Activated CD4-positive, alpha-beta T cell treated with anti-CD3 and anti-CD28 coated beads, Interleukin-2, amount 50 U/mL, for 48 hours (primary cell): ENCODE measurements at places on chromosomes 5 and 9.

DNA sequence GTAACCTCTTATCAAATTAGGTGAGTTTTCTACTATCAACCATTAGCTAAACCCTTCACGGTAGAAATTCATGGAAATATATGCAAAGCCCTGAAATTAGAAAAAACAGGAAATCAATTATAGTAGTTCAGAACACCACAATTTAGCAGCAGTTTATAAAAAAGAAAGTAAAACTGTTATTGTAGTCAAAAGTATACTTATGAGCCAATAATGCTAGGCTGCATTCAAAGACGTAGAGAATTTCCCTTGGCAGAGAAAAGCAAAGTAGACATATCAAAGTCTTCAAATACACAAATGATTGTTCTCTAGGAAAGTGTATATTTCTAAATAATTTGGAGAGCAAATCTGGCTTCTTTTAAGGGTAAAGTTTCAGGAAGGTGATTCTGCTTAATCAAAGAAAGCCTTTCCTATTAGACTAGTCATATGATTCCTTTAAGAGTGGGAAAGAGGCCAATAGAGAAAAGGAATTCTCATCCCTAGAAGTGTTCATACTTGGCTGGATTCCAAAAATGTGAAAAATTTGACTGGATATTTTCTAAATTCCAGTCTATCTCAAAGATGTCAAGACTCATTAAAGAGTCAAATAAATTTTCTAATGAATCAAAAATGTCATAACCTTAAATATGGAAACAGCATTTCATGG is 185.5 kb downstream of the SMC2 start:
- DNase-seq, result no peak

DNA sequence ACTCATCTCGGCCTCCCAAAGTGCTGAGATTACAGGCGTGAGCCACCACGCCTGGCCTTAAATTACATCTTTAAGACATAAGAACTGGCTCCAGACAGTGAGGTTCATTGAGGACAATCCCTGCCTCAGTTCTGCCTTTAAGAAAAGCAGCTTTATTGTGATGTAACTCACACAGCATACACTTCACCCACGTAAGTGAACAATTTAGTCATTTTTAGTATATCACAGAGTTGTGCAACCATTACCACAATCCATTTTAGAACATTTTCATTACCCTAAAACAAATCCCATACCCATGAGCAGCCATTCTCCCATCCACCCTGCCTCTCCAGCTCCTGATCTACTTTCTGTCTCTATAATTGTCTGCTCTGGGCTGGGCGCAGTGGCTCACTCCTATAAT is 24.0 kb upstream of the LTC4S start:
- no peak for DNase-seq

DNA sequence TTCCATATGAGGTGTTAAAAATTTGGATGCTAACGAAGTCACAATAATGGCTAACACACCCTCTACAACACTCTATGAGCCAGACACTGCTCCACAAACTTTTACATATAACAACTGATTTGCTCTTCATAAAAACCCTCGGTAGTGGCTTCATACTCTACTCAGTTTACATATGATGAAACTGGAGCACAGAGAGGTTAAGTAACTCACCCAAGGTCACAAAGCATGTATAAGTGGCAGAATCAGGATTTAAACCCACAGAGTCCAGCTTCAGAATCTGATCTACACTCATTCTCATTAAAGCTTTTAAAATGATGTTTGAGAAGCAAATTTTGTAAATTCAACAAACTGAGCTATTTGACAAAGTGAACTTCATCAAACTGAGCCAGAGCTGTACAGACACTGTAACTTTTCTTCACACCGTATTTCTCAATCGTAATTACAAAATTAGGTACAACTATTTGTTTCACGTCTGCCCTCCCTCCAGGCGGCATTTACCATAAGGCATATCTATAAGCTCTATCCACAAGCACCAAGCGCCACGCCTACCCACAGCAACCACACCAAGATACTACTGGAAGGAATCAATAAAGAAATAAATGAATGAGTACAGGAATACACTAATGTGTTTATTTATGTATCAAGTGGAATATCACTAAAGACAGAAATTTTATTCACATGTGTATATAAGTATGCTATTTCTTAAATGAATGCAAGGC is 24.3 kb downstream of the TTC39B start:
- no peak for DNase-seq

DNA sequence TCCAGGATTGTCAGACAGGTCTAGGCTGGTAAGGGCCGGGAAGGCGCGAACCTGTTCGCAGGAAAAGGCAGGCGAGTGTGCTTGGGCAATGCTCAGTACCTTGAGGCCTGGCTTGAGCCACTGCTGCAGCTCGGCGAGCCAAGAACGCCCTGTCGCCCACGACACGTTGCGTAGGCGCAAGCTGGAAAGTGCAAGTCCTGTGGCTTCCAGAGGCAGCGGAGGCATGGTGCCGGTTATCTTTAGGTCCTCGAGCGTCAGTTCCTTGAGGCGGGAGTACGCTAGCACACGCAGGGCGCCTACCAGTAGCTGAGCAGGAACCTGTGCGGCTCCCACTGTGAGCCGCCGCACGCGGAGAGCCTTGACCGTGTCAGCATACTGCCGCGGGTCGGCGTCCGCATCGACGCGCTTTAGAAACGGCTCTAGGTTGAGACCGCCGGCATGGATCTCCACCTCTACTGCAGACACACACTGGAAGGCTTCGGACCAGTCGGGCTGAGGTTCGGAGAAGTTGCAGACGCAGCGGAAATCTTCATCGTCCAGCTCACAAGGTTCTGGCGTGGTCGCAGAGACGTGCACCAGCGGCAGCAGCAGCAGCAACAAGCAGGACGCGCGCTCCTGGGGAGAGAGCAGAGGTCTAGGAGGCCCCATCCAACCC is 482 bp downstream of the CD14 start:
- peak; percentile 60 for DNase-seq

- DNase-seq, result no peak
Measured at GRCh38 chr5:24633715-24634325, 11.0 kb downstream of the CDH10 start.

GRCh38 chr5:79456890-79457583 is 56.9 kb downstream of the HOMER1 start:
- no peak for DNase-seq

DNA sequence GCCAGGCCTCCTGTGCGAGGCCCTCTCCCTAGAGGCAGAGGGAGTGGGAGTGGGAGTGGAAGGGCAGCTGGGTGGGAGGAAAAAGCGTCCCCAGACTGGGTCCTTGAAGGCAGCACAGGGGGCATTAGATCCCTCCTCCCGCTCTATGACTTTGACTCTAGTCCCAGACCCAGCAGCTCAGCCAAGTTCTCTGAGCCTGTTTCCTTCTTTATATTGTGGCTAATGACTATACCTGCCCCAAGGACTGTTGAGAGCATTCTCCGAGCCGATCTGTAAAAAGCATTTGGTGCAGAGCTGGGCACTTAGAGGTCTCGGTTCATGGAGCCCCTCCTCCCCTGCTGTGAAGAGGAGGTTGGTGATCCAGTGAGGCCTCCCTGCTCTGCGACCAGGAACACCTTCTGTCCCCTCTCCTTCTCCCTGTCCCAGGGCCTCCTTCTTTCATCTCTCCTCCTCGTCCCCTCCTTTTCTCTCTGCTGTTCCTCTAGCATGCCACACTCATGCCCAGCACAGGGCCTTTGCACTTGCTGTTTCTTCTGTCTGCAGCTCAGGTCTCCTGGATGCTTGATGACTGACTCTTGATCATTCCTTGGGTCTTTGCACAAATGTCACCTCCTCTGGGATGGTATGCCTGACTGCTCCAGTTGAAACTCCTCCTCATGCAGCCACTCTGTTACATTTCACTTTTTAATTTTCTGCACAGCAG is 23.4 kb upstream of the PSD2 start:
- DNase-seq, result no peak

- DNase-seq, result no peak
Measured at GRCh38 chr9:37550781-37551180, 25.4 kb downstream of the FBXO10 start.

DNA sequence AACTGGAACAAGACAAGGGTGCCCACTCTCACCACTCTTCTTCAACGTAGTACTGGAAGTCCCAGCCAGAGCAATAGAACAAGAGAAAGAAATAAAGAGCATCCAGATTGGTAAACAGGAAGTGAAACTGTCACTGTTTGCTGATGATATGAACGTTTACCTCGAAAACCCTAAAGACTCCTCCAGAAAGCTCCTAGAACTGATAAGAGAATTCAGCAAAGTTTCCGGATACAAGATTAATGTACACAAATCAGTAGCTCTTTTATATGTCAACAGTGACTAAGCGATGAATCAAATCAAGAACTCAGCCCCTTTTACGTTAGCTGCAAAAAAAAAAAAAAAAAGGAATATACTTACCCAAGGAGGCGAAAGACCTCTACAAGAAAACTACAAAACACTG is 306.6 kb downstream of the PLK2 start:
- no peak for DNase-seq

DNA sequence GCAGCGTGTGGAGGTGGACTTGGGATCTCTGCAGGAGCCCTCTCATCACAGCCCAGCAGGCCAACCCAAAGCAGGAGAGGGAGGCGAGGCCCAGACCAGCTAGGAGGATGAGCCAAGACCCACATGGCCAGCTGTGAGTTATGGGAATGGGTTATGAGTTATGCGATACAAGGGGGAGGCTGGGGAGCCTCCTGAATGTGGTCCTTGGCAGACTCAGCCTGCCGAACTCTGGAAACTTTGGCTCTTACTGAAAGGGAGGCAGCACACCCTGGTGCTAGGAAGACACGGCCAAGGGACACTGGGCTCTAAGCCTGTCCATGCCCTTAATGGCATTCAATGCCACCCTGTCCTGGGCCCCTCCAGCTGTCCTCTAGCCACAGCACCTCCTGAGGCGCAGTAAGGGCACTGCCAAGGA is 7.7 kb upstream of the VAV2 start:
- no peak for DNase-seq

GRCh38 chr5:87390075-87390474 is 22.7 kb downstream of the CCNH start:
- DNase-seq, result no peak

DNA sequence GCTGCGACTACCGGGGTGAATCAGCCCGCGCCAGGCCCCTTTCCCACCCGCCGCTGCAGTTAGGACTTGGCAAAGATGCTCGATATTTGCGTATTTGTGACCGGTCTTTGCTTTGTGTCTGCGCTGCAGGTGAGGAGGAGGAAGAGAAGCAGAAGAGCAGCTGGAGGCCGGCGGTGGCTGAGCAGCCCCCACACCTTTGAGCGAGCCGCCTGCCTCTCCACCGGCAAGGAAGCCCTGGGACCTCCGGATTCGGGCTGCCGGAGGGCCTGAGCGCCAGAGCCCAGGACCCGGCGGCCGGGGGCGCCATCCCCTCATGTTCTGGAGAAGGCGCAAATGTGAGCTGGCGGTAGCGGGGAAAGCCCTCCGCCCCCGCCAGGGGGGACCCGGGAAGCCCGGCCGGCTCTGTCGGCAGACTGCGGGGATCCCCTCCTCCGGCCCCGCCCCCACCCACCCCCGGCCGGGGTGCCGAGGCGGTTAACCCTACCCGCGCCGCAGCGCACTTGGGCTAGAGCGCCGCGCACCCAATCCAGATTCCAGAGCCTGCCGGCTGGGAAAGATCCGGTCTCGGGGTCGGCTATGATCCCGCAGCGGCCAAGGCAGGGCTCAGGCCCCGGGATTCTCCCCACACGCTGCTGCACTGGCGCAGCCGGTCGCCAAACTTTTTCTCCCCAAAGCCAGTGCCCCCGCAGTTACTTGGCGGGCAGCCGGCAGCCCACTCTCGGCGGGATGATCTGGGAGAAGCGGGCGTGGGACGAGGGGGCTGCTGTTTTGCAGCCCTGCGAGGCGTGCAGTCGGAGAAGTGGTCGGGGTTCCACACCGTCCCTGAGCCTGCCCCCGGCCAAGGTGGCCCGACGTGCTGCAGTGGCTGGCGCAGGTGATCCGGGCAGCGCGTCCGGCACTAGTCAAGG is 800 bp upstream of the KCNN2 start:
- peak; percentile 4 for DNase-seq

DNA sequence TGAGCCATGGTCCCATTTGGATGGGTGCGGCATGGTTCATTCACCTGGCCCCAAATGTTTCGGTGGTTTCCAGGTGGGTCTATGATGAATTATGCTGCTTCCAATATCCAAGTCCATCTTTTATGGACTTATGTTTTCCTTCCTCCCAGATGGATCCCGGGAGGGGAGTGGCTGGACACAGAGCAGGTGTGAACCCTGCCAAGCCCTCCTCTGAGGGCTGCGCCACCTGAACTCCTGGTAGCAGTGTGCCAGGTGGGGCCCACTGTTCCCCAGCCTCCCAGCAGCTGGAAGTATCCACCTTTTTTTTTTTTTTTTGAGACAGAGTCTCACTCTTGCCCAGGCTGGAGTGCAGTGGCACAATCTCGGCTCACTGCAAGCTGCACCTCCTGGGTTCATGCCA is 42.9 kb downstream of the WNK2 start:
- no peak for DNase-seq

GRCh38 chr5:169006842-169007790 is 293.8 kb downstream of the SLIT3 start:
- DNase-seq, result no peak

DNA sequence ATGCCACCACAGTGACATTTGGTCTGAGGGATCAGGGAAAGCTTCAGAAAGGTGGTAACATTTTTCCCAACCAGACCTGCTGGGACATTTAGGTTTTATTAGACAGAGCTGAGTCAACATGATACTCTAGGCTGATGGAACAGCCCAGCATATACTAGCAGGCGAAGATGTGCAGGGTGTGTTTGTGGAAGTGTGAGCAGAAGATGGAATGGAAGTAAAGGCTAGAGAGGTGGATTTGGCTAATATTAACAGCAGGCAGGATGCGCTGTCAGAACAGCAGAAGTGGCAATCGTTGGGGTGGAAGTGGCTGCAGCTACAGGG is 340.6 kb downstream of the ASTN2 start:
- no peak for DNase-seq

DNA sequence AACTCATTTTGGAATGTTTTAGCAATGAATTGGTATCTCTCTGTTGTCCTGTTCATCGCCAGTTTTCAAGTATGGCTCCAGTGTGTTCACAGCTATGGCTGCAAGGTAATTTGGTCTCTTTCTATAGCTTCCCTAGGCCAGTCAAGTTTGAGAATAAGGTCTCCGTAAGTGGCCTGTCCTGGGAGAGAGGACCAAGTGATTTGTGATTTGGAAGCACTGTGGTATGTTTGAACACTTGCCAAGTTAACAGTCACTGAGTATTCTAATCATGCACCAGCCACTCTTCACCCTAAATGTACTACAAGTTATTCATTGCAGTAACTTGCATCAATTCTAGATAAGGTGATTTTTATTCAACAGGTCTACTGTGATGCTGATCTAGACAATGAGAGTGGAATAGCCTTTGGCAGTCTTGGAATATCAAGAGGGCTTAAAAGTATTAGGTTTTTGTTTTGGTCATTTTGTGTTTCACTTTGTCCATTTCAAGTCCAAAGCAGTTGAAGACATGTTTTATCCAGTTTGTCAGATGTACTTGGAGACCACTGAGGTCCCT is 41.1 kb downstream of the G3BP1 start:
- DNase-seq, result no peak

DNA sequence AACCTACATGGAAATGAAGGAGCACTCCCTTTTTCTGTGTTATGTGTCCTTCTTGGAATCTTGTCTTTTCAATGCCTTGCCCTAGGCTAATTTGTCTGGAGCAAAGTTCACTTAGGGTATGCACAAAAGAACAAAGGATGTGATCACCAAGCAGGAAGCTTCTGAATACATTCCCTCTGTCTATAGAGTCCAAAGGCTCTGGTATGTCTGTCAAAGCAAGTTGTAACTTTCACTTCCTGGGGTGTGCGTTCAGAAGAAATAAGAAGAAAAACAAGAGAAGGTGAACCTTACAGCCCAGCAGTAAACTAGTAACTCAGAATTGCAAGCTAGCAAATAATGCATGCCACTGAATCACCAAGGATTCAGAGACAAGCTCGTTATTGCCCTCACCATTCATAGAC is 31.7 kb upstream of the CDH6 start:
- DNase-seq, result no peak
